Spinal cord (tissue), 10 donors: ENCODE measurements at places on chromosomes 2 and 18. TPM values are rescaled to one million over a fixed set of nuclear protein-coding genes. Genes with fewer than 3 reads are reported as not detected.

SERPINB12 gene
- total RNA-seq: not detected

IL1B gene
- total RNA-seq: 1.7 TPM

EVX2 gene
- 0.59 TPM for total RNA-seq

MEP1B gene
- total RNA-seq: 0.20 TPM

IL1A gene
- total RNA-seq: 0.55 TPM

ABCG8 gene
- 0.33 TPM for total RNA-seq

RAB27B gene
- 13.3 TPM for total RNA-seq

GREB1L gene
- 7.9 TPM for total RNA-seq

DNA sequence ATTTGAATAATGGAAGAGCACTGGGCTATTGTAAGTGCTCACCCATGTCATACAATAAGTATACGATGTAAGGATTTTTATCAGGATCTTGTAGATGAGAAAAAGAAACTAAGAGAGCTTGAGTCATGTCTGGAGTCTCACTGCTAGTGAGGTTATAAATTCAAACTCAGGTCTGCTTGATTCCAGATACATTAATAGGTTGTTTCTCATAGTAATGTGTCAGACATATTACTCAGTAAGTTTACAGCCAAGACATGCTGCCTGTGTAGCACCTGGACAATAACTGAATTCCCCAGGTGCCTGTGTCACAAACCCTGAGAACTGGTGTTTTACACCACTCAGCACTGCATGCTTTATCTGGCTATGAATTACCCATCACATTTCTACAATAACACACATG lies 216.9 kb upstream of the LRP1B start:
- no peak for DNase-seq

GRCh38 chr2:191352536-191352935 lies 107.3 kb downstream of the MYO1B start:
- DNase-seq: no peak

GRCh38 chr2:25957743-25958142 lies 24.6 kb downstream of the KIF3C start:
- no peak for DNase-seq

- DNase-seq: no peak
Observed at GRCh38 chr2:222566229-222566628, 89.7 kb downstream of the FARSB start.

GRCh38 chr2:70356941-70357683 lies 55.2 kb upstream of the FAM136A start:
- DNase-seq: no peak

DNA sequence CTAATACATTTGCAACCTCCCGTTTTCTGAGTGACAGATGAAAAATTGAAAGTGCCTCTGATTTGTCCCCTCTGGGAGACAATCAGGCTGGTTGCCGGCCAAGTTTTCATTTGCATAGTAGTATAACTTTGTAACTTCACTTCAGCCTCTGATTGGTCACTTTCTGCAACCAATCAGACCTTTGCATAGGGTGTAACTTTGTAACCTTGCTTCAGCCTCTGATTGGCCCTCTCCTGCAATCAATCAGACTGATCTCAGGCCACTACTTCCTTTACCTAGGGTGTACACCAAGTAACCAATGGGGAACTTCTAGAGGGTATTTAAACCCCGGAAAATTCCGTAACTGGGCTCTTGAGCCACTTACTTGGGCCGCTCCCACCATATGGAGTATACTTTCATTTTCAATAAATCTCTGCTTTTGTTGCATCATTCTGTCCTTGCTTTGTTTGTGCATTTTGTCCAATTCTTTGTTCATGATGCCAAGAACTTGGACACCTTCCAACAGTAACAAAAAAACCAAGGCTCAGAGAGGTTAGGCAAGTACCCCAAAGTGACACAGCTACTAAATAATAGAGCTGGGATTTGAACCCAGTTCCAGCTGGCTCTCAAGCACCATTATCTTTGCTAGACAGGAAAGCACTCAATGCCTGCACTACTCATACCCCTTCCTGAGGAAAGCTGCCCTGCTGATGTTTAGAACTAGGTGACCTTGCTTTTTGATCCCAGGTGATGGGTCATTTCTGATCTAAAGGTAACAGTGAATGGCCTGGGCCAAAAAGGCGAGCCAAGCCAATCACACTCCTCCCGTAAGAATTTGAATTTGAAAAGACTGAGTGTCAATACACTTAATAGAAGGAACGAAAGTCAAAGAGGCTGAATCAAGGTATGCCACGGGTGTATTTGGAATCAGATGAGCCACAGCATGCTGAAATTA lies 10.9 kb upstream of the MYOM1 start:
- DNase-seq: no peak

DNA sequence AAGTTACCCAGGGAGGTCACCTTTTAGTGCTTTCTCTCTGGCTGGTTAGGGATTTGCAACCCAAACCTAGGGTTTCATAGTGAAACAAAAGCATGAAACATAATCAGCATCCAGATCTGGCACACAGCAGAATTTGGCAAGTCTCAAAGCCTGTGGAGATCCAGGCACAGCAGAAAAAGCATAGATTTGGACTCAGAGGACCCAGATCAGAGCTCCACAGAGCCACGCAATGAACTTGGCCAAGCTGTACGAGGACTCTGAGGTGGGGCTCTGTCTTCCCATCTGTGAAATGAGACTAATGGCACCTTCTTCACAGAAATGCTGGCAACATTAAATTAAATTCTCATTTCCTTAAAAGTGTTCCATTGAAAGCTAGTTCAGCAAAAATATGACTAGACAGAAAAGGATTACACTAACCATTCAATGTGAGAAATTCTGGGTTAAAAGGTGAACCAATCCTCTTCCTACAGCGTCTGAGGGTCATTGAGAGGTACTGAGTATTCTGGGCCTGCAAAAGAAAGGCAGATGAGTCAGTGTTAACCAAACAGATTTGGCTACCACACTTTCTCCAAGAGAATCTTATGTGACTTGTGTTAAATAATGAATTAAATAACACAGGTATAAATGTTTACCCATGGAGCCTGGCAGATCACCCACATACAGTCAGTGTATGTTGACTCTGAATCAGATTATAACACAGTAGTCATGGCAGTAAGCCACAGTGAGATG lies 266.3 kb downstream of the MREG start:
- no peak for DNase-seq

- no peak for DNase-seq
Observed at GRCh38 chr18:67219821-67220220, 296.7 kb downstream of the DSEL start.

- DNase-seq: no peak
Observed at GRCh38 chr2:62304429-62305417, 108.8 kb downstream of the B3GNT2 start.

DNA sequence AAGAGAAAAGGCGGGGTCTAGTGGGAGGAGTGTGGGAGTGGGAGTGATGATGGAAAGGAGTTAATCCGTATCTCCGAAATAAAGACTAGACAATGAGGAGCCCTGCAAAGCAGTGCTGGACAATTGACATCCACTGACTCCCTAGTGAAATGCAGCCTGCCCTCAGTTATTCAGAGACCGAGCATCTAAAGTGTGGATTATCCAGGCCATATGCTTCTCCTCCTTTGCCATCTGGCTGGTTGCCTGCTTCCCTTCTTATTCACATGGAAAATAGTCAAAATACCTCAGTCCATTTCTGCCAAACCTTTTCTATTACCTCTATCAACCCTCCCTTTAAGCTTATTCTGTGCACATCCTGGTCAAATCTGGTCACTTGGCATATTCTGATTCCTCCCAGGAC lies 288.8 kb upstream of the SIX3 start:
- DNase-seq: no peak

DNA sequence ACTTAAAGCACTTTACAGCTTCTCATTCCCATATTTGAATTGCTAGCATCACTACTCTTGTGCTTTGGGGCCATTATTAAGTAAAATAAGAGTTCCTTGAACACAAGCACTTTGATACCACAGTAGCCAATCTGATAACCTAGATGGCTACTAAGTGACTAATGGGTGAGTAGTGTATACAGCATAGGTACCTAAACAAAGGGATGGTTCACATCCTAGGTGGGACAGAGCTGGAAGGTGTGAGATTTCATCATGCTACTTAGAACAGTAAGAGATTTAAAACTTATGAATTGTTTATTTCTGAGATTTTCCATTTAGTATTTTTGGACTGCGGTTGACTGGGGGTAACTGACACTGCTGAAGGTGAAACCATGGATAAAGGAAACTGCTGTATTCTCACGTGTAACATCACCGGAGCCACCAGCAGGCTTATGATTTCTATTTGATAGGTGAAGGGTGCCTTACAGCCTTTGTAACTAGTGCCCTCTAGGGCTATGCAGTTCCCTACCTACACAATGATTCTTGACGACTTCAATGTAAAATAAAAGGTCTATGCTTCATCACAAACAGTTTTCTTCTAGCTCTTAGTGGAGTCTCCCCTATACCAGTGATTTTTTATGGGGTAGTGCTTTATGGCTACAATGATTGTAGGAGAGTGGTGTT lies 22.1 kb upstream of the CRIM1 start:
- DNase-seq: no peak

DNA sequence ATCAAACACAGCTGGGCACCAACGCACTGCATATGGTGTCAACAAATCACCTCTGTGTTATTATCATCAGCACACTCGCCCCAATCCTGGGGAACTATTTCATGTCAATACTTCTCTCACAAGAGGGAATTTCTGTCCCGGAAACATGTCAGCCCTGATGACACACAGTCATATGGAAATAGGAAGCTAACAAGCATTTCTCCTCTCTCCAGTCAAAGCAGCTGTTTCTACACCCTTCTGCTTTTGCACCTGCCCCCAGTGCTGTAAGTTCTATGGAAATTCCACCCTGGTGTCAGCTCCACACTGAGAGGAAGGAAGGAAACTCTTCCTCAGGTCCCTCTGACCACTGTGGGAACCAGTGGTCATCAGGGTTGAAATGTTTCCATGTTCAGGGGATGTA lies 447.6 kb upstream of the ID2 start:
- DNase-seq: no peak

DNA sequence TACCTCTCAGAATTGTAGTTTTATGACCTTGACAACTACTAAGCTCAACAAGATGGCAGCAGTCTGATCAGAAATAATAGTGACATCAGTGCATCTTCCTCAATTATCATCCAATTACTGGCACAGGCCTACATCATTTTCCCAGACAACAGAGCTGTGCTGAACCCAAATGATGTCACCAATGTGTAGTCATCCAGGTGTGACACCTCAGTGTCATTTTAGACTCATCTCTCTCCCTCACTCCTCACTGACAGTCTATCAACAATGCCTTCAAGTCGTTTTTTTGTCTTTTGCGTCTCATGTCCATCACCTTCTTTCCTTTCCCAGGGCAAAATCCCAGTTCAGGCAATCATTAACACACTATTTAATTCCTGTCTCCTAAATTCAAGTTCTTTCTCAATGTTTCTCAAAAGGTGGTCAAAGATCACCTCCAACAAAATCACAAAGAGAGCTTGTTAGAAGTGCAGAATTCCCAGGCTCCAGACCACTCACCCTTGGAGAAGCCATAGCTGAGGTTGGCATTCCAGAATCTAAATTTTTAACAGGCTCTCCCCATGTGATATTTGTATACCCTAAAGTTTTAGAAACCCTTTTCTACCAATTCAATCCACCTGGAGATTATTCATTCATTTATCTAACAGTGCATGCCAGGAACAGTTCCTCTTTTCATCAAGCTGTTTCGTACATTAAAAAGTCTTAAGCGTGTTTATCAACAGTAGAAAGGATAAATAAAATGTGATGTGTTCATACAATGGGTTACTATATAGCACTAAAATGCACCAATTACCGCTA lies 125.3 kb upstream of the KLF7 start:
- no peak for DNase-seq

DNA sequence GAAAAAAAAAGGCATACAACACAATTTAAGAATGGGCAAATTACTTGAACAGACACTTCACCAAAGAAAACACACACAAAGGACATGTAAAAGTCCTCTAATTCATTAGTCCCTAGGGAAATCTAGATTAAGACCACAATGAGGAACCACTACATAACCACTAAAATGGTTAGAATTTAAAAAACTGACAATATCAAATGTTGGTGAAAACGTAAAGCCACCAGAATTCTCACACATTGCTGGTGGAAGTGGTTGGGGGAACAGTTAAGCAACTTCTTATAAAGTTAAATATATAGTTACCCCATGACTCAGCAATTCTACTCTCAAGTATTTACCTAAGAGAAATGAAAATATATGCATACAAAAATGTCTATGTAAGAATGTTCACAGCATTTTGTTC lies 11.8 kb downstream of the RTN4 start:
- no peak for DNase-seq

DNA sequence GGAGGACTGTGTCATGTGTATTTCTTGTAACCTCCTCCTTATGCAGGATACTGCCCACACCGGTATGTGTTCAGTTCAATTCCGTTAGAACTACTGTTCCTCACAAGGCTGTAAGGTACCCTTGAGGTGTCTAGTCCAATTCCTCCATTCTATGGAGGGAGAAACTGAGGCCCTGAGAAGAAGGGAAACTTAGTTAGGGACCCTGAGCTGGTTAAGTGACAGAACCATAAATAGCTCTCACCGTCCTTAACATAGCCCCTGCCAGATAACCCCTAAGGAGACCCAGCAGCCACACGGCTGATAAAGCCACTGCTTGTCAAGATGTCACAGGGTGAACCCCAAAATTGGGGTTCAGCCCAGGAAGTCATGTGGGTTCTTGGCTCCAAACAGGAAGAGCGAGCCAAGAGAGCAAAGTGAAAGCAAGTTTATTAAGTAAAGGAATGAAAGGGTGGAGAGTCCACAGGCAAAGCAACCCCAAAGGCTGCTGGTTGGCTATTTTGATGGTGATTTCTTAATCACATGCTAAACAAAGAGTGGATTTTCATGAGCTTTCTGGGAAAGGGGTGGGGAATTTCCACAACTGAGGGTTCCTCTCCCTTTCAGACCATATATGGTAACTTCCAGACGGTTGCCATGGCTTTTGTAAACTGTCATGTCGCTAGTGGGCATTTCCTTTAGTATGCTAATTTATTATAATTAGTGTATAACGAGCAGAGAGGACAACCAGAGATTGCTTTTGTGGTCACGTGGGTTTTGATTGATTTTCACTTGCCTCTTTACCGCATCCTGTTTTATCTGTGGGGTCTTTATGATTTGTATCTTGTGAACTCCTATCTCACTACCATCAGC lies 83.4 kb upstream of the RTN4 start:
- DNase-seq: no peak

DNA sequence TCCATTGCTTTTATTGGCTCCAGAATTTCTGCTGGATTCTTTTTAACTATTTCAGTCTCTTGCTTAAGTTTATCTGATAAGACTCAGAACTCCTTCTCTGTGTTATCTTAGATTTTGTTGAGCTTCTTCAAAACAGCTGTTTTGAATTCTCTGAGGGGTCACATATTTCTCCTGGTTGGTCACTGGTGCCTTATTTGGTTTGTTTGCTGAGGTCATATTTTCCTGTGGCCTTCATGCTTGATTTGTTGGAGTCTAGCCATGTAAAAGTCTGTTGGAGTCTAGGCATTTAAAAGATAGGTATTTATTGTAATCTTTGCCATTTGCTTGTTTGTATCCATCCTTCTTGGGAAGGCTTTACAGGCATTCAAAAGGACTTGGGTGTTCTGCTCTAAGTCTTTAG lies 398.7 kb downstream of the DSEL start:
- DNase-seq: no peak
